ENCODE measurements at places on chromosomes 11 and 22. TPM values are rescaled to one million over a fixed set of nuclear protein-coding genes. Genes with fewer than 3 reads are reported as not detected.

The DDX17 gene
- 435 TPM for total RNA-seq

The TEX12 gene
- total RNA-seq, result 0.76 TPM

The C22orf23 gene
- total RNA-seq, result 2.6 TPM

DNA sequence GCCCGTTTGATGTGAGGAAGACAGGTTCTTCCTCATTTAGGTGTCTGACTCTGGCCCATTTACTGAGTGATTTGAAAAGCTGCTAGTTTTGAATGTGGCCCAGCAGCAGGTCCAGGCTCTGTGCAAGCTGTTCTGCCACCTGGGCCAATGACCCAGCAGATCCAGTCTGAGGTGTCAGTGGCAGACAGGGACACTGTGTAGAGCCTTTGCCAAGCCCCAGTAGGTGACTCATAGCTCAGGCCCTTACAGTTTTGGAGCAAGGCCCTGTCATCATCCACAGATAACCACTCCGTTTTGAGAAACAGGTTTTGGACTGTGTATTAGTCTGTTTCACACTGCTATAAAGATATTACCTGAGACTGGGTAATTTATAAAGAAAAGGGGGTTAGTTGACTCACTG is 23.9 kb downstream of the TSPAN32 start:
- no peak overlapping the region for H3K27ac ChIP-seq
- H3K4me3 ChIP-seq, result no peak overlapping the region
- no peaks in the 10 kb centered on the region for H3K4me1 ChIP-seq
- DNase-seq, result no peak
- H3K36me3 ChIP-seq, result no peaks in the 10 kb centered on the region

GRCh38 chr11:36097219-36097650 is 153.4 kb downstream of the LDLRAD3 start:
- H3K27me3 ChIP-seq, result no peaks in the 10 kb centered on the region
- H3K4me1 ChIP-seq, result peaks cover 3% of the 10 kb centered on the region

DNA sequence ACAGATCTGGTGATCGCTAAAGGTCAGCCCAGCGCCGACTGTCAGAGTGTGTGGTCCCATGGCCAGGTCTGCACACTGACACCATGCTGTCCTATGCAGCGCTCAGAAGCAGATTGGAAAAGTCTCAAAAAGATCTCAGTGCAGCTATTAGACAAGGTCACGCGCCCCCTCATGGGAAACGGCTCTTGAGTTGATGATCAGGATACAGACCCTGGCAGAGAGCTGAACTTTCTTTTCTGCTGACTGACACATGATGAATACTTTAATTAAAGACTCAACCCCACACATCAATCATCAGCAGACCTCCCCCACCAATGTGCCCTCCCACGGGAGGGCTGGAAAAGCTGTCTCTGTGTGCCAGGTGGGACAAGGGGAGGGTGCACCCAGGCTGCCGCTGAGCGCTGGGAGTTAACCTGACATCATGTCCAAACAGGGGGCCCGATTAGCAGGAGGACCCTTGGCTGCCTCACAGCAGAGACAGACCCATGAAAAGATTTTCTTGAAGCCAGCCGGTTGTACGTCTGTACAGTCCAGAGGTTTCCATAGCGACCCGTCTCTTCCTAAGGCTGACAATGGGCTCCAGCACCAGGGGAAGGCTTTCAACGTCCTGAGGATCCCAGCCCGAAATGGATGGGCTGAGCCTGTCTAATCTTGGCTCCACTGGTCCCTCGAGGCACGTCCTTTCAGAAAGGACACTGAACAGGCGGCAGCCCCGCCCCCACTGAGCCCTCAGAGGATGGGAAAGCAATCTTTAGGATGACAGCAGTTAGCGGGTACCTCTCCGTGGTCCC is 26.9 kb downstream of the RASD2 start:
- no peaks in the 10 kb centered on the region for H3K27me3 ChIP-seq
- DNase-seq, result no peak
- no peaks in the 10 kb centered on the region for H3K36me3 ChIP-seq
- no peak overlapping the region for H3K27ac ChIP-seq
- H3K4me1 ChIP-seq, result peaks cover 9% of the 10 kb centered on the region

DNA sequence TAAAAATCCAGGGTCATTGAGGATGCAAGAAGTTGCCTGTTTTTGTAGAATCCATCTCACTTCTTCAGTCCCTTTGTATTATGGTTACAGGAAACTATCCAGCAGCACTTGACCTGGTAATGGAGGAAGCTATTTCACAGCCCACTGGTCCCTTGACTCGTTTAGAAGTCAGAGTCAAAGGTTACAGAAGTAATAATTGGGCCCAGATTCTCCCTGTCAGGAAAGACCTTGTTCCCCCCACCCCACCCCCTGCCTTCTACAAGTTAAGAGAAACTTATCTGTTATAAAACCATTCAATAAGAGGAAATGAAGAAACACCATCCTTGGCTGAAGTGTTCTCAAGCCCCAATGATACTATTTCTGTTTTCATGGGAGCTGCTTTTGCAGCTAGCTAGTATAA is 65.8 kb downstream of the CSTPP1 start:
- DNase-seq, result no peak
- H3K4me3 ChIP-seq, result no peak overlapping the region
- no peaks in the 10 kb centered on the region for H3K36me3 ChIP-seq
- H3K27me3 ChIP-seq, result no peaks in the 10 kb centered on the region

The KIF18A gene
- total RNA-seq, result 0.72 TPM

DNA sequence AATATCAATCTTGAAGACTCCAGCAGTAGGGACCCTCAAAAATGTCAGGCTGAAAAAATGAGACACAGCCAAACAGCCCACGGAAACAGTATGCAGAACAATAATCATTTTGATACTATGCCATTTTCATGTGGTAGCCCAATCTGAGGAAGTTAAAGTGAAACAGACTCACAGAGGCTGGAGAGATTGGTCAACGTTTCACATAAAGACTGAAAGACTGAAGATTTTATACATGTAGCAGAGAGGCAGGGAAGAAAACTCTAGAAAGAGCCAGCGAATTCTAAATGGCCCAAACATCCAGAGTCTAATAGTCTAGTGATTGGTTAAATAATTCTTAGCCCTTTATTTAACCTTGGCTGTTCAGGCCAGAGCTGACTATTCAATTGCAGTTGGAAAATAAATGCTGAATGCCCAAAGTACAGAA is 49.4 kb downstream of the MAML2 start:
- H3K36me3 ChIP-seq, result no peaks in the 10 kb centered on the region
- no peak for DNase-seq
- no peak overlapping the region for H3K4me3 ChIP-seq
- no peaks in the 10 kb centered on the region for H3K27me3 ChIP-seq
- peaks cover 1% of the 10 kb centered on the region for H3K4me1 ChIP-seq
- peak overlapping the region; percentile 29 for H3K27ac ChIP-seq

- H3K36me3 ChIP-seq, result no peaks in the 10 kb centered on the region
- H3K27ac ChIP-seq, result no peak overlapping the region
- H3K4me1 ChIP-seq, result peaks cover 7% of the 10 kb centered on the region
Observed at GRCh38 chr22:38086001-38086845, 2.2 kb upstream of the SLC16A8 start.

DNA sequence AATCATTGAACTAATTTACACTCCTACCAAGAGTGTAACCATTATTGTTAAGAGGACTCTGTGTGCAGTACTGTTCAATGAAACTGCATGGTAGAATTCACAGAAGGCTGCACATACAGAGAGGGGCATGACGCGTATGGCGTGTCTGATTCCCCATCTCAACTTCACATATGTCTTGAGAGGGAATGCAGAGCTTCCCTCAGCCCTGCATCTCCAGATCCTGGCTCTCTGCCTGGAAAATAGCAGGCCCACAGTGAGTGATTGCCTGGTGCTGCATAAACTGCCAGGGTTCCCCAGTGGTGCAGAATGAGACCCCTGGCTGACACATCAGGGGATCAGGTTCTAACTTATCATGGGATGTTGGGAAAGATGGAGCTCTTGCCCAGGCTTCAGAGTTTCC is 260.2 kb upstream of the ISX start:
- H3K4me1 ChIP-seq, result no peaks in the 10 kb centered on the region
- H3K4me3 ChIP-seq, result no peak overlapping the region
- no peaks in the 10 kb centered on the region for H3K27me3 ChIP-seq
- H3K27ac ChIP-seq, result no peak overlapping the region
- H3K36me3 ChIP-seq, result no peaks in the 10 kb centered on the region

GRCh38 chr11:104372111-104372510 is 208.2 kb upstream of the PDGFD start:
- H3K4me3 ChIP-seq, result no peak overlapping the region
- no peaks in the 10 kb centered on the region for H3K4me1 ChIP-seq
- DNase-seq, result no peak
- no peaks in the 10 kb centered on the region for H3K36me3 ChIP-seq
- H3K27ac ChIP-seq, result no peak overlapping the region
